Activated CD4-positive, alpha-beta T cell treated with anti-CD3 and anti-CD28 coated beads for 4 hours (primary cell): ENCODE measurements at places on chromosomes 5 and 9.

DNA sequence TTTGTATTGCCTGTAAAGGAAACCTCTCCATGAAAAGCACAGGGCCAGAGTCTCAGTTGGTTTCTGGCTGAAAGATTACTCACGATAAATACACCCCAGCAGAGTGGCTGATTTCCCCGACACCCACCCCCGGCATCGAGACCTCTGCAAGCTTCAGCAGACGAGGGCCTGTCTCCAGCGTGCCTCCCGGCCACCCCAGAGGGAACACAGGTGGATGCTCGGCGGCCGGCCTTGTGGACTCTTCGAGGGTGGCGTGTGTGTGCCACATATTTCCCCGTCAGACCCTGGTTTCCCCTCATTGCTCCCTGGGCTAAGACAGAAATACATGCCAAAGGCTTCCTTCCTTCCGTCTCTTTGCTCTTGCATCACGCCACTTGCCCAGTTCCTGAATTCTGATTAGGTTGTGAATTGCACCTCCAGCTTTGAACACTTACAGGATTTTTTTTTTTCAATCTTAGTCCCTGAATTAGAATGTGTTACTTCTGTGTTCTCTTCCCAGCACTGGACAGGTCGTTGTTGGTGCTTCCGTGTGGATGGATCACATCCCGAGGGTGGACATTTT, 13.6 kb downstream of the IRX1 start:
- DNase-seq: no peak

- DNase-seq: no peak
Observed at GRCh38 chr5:73764586-73764985, 138.6 kb downstream of the ARHGEF28 start.

DNA sequence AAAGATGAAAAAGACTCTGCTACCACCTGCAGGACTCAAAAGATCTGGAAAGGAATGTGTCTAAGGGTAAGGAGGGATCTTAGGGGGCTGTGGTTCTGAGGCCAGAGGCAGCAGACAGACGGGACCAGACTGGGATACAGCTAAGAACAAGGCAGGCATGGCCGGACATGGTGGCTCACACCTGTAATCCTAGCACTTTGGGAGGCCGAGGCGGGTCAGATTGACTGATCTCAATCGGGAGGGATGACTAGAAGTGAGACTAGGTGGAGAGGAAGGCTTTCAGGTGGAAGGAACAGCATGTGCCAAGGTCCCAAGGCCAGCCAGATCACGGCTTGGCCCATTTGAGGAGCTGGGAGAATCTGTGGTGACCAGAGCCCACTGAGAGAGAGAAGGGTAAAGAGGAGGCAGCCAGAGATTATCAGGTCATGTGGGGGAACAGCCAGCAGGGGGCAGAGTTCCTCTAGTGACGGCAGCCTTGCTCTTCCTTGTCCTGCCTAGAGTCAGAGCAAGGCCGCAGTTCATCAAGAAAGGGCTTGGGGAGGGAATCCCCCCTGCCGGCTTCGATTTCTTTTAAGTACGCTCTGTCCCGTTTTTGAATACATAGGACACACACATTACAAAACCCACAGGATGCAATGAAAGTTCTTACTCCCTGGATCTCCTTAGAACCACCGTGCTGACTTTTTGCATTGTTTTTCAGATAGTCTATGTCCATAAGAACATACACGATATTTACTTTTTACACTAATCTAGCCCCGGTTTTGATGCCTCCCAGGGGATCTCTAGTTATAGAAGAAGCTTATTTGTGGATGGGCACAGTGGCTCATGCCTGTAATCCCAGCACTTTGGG, 2.6 kb upstream of the OLFML2A start:
- peak; percentile 86 for DNase-seq

GRCh38 chr5:113969901-113970300, 392.0 kb upstream of the KCNN2 start:
- DNase-seq: no peak

- DNase-seq: no peak
Observed at GRCh38 chr9:79667817-79668436, 96.2 kb downstream of the TLE4 start.

- DNase-seq: no peak
Observed at GRCh38 chr5:16602182-16602581, 14.6 kb downstream of the RETREG1 start.

DNA sequence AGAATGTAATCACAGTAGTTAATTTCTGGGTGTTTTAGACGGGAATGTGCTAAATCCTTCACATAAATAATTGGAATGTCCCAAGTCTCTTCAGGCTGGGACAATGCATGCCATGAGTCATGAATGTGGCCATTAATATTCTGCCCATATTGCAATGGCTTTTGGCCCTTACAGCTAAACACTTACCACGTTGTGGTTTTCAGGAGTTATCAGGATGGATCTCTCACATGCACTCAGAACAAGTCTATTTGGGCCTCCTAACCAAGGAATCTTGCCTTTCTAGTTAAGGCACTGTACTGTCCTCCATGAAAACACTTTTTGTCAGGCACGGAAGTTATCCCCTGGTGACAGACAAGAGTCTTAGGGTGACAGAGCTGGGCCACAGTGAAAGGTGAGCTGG, 32.7 kb downstream of the PKD2L2 start:
- DNase-seq: no peak

- no peak for DNase-seq
Observed at GRCh38 chr5:177600508-177601018, 631 bp downstream of the B4GALT7 start.

GRCh38 chr5:102218159-102218558, 77.9 kb downstream of the SLCO4C1 start:
- DNase-seq: no peak

DNA sequence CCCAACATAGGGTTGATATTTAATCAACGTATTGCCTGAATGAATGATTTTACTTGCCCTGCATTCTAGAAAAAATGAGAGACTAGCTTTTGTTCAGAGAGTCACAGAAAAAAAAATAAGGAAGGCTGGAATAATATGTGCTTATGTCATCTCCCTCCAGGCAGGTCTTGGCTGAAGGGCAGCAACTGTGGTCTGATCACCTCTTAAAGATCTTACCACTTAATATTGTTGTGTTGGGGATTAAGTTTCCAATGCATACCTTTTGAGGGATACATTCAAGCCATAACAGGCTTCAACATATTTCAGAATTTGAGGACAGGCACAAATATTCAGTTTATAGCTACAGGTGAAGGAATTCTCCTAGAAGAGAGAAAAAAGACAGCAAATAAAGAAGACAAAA, 157.3 kb upstream of the S1PR3 start:
- DNase-seq: no peak

- DNase-seq: no peak
Observed at GRCh38 chr5:131068076-131068475, 97.0 kb downstream of the HINT1 start.

- no peak for DNase-seq
Observed at GRCh38 chr5:74371621-74372020, 268.9 kb downstream of the ENC1 start.

DNA sequence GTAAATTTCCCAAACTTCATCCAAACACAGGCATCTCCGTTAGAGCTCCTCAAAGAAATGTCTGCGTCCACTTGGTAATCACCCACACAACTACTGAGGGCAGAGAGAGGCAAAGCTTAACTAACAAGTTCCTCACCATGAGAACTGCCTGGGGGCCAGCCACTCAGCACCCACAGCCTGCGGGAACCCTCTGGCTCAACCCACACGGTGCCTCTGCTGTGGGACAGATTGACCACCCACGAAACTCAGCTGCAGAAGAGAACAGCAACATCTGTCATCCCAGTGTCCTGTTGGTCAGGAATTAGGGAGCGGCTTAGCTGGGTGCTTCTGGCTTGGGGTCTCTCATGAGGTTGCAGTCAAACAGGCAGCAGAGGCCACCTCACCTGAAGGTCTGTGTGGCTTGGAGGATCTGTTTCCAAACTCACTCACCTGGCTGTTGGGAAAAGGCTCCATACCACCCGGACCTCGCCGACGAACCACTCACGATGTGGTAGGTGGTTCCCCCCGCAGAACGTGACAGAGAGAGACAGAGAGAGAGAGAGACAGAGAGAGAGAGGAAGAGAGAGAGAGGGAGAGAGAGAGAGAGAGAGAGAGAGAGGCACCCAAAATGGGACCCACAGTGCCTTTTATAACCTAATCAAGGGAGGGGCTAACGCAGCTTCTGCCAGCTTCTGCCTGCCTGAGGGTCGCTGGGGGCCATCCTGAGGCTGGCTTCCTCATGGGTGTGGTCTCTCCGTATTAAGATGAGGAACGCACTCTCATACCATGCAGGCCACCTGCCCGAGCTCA, 103.5 kb downstream of the OLFM1 start:
- no peak for DNase-seq

DNA sequence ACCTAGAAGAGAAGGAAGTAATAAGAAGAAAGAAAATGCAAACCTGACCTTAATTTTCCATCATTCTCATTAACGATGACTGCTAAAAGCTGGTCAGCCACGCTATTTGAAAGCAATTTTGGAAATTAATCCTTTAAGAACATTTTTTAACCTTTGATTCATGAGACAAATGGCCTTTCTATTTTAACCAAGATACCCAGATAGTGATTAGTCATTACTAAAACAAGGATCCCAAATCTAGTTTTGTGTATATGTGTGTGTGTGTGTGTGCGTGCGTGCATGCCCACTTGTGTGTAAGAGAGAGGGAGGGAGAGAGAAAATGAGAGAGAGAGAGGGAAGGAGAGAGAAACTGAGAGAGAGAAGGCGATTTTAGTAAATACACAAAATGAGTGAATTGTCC, 329.5 kb downstream of the DEPDC1B start:
- no peak for DNase-seq

GRCh38 chr5:173627860-173628392, 11.5 kb upstream of the BOD1 start:
- DNase-seq: no peak

DNA sequence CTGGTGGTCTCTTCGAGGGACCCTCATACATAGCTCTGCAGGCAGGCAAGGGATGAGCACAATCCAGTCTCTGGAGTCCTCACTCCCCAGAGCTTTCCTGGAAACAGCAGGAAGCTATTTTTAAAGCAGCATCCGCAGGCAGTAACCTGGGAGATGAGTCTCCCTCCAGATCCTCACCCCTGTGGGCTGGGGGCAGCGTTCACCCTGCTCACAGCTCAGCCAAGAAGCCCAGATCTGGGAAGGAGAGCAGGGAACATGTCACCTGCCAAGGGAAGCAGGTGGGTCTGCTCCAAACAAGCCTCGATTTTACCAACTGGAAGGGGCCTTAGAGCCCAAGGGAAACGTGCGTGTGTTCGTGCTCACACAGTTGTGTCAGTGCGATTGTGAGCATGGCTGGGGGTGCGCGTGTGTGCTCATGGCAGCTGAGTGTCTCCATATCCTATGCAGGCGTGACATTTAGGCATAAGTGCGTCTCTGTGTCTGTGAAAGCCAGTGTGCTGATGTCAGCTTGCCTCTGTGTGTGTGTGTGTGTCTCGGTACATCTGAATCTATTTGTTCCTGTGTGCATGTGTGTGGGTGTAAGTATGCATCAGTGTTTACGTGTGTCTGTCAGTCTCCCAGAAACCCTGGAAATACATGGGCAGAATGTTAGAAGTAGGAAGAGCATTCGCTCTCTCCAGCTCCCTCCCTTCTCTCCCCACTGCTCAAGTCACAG, 40.6 kb upstream of the CPLX2 start:
- no peak for DNase-seq

DNA sequence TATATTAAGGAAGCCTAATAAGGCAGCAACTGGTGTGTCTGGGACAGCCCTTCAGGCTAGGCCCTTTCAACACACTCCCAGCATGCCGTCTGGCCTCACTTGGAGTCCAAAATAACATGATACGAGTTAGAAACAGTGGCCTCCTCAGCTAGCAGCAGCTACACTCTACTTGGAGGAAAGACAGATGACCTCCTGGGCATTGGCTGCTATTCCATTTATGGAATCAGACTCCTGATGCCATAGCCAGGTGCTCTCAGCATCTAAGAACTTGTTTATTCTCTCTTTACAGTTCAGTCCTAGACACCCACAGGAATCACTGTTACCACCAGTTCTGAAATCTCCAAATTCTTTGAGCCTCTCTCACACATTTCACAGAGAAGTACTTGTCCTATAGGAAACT, 31.8 kb downstream of the RUSC2 start:
- DNase-seq: no peak

DNA sequence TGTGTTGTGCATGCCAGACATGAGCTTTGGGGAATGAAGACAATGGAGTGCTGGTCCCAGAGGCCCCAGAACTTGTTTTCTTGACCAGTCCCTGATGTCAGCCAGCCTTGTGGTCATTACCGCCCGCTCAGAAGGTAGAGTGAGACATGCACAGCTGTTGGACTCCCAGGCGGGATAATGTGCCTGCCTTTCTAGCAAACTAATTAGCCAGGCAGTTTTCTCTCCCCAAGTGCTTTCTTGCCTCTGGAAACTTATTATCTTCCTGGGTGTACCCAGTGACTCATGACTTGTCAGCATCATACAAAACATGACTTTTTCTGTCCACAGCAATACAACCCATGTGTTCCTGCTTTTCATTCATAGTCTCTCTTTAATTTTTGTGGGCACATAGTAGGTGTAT, 131.1 kb downstream of the RMI1 start:
- no peak for DNase-seq

DNA sequence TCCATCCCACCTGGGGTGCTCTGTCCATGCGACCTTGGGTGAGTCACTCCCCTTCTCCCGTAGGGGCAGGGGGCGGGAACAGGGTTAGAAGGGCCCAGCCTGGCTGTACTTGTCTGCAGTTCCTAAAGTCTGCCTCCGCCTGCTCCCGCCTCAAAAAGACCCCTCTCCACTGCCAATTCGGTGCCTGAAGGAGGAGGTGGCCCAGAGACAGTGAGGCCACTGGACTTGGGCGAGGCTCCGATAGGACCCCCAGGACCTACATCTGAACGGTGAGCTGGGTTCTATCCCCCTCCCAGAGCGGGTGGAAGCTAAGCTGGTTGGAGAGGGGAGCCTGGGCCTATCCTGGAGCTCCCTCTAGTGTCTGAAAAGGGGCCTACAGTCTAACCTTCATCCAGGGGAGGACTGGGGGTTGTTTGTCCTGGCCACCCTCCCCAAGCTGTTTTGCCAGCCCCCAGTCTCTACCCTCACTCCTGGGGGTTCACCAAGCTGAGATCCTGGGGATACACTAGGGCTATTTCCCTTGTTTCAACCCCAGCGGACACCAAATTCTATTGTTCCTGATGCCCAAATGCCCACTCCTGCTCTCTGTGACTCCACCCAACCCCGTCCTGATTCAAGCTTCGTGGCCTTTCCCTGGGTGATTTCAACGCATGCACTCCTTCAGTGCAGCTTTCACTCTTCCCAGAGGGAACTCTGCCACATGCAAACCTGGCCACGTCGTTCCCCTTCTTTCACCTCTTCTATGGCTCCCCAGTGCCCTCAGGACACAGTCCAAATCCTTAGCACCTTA, 6.1 kb upstream of the CRB2 start:
- peak; percentile 61 for DNase-seq

- no peak for DNase-seq
Observed at GRCh38 chr9:15423231-15423985, 732 bp downstream of the SNAPC3 start.

DNA sequence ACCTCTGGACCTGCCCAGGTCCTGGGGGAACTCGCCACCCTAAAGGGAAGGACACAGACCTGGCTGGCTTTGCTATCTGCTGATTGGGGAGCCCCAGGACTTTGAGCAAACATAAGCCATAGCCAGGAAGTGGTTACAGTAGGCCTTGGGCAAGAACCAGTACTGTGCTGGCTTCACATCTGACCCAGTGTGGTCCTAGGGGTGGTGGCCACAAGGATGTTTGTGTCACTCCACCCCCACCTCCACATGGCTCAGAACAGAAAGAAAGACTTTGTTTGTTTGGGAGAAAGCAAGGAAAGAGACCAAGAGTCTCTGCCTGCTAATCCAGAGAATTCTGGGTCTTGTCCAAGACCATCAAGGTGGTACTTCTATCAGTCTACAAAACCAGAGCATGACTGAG, 334.2 kb downstream of the SPOCK1 start:
- no peak for DNase-seq

GRCh38 chr9:12658531-12659209, 34.5 kb upstream of the TYRP1 start:
- DNase-seq: no peak
